ENCODE measurements at places on chromosomes 12 and 14. TPM values are rescaled to one million over a fixed set of nuclear protein-coding genes. Genes with fewer than 3 reads are reported as not detected.

The PPP4R4 gene
- under 0.01 TPM for total RNA-seq

The STRN3 gene
- 53.5 TPM for total RNA-seq

The BIN2 gene
- total RNA-seq: not detected

The PRKAG1 gene
- total RNA-seq: 61.2 TPM

The KRT72 gene
- total RNA-seq: not detected

The CNTN1 gene
- 2.6 TPM for total RNA-seq
